ENCODE measurements at places on chromosomes 12 and 14.

GRCh38 chr12:75750716-75751306 is 239.4 kb upstream of the KRR1 start:
- no peak for DNase-seq

- DNase-seq, result no peak
Observed at GRCh38 chr12:92273076-92273475, 127.4 kb upstream of the BTG1 start.

DNA sequence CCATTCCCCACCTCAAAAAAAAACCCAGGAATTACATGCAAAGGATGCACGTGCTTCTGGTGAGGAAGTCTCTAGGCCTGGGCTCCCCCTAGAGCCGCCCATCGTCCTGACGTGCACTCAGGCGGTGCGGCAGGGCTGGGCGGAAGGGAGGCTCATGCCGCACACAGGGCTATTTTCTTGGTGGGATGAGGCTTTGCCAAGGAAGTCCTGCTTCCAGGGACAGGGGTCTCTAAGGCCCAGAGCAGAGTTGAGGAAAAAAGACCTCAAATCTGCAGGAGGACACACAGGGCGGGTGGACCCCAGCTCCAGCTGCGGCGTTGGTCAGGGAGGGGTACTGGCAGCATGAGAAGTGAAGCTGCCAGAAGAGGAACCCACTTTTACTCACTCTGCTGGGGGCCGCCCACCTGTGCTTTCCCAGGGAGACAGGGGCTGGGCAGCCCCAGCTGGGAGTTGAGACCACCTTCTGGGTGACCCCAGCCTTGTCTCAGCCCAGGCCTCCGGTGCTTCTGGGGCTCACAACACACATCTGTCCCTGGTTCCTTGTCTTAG is 4.2 kb downstream of the RHOF start:
- no peak for DNase-seq

DNA sequence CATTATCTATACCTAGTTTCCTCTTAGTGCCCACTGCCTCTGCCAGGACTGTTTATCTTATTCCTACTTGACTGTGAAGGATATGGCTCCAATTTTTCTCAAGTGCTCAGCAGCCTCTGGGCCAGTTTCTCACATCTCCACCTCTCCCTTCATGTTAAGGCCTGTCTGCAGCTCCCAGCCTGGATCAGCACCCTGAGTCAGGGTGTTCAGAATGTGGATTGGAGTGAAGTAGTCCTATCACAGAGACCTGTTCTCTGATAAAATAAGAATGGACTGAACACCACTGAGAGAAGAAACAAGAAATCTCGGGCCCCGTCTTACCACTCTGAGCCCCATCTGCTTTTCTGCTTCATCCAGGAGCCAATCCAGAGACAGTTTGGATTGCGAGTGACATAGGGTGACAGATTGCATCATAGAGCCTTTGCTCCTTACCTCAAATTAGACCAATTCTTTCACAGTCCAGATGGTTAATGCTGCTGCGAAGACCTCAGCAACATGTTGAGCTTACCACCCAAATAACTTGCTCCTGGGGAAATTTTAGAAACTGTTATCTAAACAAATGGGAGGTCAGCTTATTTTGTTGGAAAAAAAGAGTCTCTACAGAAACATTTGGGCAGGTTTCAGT is 473.1 kb downstream of the PDZRN4 start:
- no peak for DNase-seq

GRCh38 chr12:17928708-17929366 is 161.2 kb downstream of the RERGL start:
- no peak for DNase-seq

DNA sequence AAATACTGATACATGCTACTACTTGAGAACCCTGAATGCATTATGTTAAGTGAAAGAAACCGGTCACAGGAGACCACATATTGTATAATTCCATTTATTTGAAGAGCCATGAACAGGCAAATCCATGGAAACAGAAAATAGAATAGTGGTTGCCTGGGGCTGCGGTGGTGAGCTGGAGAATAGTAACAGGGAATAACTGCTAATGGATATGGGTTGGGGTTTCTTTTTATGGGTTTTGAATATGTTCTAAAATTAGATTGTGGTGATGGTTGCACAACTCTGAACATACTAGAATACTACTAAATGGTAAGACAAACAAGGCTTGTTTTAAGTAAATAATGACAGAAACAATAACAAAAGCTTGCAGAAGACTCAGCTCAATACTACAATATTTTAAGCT is 293.0 kb downstream of the BTG1 start:
- DNase-seq, result no peak

DNA sequence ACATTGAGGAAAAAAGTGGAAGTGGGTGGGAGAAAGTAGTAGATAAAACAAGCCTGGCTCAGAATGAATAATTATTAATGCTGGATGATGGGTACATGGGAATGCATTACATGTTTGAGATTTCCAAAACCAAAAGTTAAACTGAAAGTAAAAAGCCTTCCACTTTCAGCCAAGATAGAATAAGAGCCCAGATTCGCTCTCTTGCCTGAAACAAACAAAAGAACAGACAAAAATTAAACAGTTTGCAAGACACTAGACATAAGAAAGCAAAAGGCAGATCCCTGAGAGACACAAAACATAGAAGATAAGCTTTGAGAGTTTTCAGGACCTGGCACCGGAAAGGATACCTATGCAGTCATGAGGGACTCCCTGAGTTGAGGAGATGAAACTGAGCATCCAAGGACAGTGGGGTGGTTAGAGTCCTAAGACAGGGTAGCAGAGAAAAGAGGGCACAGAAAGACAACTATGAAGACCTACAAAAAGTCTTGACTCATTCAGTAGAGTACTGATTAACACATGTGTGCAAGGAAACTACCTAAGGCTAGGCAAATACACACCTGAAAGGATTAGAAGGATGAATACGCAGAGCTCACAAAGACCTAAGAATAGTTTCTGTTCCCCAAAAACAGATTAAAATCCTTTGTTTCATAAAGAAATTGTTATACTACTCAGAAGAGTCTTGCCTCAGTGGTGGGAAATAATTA is 54.1 kb downstream of the CEP83 start:
- no peak for DNase-seq

DNA sequence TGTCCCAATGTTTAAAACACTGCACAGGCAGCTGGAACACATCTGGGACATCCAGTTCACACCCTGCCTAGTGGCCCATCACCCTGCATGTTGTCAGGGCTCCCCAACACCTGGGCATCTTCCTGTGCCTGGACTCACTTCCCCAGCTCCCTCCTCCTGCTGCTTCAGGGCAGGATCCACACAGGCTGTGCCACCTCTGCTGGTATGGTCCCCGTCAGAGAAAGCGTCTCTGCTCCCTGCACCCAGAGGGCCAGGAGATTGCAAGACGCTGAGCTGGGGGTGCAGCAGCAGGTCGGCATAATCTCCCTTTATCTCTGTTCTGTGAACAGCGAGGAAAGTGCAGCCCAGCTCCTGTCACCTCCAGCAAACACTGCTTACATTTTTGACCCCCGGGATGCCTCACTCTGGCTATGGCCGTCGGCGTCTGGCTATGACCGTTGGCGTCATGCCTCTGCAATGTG is 124.3 kb downstream of the ADGRD1 start:
- DNase-seq, result no peak

GRCh38 chr12:10097521-10097920 is 1.3 kb downstream of the CLEC1A start:
- DNase-seq, result no peak

- no peak for DNase-seq
Observed at GRCh38 chr14:46325157-46325556, 326.4 kb downstream of the RPL10L start.

DNA sequence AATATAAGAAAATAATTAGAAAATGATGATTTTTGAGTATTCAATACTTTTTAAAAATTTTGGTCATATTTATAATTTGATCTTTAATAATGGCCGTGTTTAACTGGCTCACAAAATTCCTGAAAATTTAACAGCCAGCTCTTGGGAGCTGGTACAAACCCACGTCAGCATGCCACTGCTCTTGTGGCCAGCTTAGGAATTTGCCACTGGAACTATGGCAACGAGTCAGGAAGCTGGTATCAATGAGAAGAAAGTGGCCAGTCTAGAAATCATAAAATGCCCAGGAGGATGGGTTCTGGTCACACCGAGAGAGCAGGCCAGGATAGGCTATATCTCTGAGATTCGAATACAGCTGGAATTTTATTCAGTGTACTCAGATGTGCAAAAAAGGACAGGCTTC is 72.2 kb upstream of the PLEKHG3 start:
- DNase-seq, result no peak

- peak; percentile 17 for DNase-seq
Observed at GRCh38 chr12:67358781-67359338, 89.7 kb downstream of the CAND1 start.

- peak; percentile 22 for DNase-seq
Observed at GRCh38 chr14:76050797-76051392, 65.3 kb downstream of the IFT43 start.

GRCh38 chr14:99203801-99204200 is 68.2 kb downstream of the BCL11B start:
- DNase-seq, result no peak

GRCh38 chr12:9651265-9651729 is 18.2 kb upstream of the CLEC2D start:
- DNase-seq, result no peak

DNA sequence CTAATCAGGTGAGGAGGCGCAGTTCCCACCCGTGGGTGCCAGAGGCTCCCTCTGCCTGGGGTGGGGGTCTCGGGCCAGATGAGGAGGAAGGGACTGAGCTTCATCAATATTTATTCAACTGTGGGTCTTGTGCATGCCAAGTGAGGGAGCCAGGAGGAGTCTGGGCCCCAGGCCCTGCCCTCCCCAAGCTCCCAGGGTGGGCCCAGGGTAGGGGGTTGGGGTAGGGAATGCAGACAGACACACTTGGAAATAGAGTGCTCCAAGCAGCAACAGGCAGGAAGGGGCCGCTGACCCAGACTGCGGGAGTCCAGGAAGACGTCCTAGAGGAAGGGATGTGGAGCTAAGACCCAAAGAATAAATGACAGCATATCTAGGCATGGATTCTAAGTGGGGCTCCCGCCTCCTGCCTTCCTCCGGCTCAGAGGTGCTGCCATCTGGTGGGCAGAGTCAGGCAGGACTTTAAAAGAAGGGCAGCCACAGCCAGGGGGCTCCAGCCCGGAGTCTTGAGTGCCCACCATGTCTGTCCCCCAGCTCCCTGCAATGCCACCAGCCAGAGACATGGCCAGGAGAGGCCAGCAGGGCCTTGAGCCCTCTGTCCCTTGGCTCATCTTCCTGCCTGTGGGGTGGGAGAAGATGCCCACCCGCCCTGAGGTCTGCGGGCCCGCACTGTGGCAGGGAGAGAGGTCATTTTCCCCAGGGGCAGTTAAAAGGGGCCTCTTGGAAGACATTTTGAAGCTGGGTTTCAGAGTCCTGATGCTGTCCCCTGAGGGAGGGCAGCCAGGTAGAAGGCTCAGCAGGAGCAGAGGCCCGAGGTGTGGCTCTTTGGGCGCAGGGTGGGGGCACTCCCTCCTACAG is 70.1 kb downstream of the PHETA1 start:
- no peak for DNase-seq

DNA sequence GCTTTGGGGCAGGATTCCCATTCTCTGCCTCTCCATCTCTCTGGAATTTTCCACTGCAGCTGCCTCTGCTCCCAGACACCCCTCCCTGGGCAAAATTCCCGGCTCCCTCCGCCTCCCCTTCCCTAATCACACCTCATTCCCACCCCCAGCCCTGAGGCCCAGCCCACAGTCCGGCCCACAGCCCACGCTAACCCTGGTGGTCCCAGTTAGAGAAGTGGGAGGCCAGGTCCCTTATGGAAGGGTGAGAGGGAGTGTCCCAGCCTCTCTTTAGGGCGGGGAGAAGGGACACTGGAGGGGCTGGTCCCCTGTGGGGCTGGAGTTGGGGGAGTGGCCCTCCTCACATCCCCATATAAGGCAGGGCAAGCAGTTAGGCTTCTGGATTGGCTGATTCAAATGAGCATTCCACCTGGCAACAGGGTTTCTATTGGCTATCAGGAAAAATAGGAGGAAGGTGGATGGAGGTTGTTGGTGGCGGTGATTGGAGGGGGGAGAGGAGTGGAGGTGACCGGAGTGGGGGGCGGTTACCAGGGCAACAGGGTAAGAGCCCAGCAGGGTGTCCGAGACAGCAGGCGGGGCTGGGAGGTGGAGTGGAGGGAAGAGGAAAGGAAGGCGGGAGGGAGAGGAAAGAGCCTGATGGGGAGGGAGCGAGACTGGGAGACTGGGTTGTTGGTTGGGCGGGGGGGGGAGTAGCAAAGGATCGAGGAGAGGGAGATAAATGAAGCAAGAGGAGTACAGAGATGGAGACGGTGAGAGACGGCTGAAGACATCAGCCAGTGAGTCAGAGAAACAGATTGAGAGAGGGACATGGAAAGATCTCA is 1.9 kb upstream of the PTMS start:
- peak; percentile 97 for DNase-seq

DNA sequence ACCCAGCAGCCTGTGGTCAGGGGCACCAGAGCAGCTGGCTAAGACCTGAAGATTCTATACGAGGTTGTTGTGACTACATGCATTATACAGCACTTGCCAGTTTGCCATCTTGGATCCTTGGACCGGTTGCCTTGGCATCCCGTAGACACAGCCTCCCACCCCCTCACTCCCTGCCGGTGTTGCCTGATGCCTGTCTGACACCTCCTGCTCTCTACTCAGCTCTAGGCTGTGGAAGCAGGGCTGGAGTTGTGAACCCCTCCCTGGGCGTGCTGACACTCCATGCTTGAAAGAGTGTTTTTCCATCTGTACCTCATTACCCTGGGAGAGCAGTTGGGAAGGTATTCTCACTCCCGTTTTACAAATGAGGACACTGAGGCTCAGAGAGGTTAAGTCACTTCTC is 2.5 kb downstream of the CHGA start:
- DNase-seq, result no peak

- DNase-seq, result no peak
Observed at GRCh38 chr12:3303410-3304136, 187.4 kb upstream of the PRMT8 start.

- DNase-seq, result no peak
Observed at GRCh38 chr14:36656687-36657398, 4.8 kb upstream of the PAX9 start.

DNA sequence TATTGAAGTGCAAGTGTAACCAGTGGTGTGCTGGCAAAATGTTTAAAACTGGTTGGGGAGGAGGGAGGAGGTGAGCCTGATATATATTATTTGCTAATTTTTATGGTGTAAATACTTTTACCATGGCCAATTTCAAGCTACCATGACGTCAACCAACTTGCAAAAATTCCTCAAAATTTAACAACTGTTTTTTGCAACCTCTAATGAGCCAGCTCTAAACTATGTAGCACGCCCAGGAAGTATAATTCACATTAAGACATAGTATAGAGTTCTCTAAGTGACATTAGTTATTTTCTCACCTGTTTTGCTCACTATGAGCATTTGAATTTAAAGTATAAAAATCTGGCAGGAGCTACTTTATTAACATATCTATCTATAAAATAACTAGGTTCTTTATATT is 41.4 kb downstream of the ATL1 start:
- DNase-seq, result no peak

Measured in NCI-H187 (cell line).